ENCODE measurements at places on chromosomes 16 and 17.

DNA sequence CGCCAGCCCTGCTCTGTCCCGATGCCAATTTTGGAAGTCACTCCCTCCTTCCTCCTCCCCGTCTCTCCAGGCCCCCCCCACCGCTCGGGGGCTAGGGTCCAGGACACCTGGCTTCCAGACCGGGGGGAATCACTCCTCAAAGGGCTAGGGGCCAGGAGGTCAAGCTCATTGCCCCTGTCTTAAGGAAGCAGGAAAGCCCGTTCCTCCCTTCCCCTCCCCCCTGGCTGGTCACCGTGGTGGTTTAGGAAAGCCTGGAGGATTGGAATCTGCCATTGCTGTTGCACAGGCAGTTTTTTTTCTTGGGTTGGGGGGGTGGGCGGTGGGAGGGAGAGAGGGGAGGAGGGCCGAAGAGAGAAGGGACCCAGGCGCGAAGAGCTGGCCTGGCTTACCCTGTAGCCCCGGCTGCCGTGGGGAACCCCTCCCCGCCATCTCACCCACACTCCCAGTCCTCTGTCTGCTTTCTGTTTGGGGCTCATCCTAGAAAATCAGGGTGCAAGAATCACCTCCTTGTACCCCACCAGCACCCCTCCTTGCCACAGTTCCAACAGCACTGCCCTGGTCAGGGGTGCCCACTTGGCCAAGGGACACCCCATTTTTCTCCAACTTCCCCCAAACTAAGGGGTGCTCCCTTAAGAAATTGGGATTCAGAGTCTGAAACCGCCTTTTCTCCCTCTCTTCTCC, 2.9 kb upstream of the BCL6B start:
- no peak for DNase-seq

DNA sequence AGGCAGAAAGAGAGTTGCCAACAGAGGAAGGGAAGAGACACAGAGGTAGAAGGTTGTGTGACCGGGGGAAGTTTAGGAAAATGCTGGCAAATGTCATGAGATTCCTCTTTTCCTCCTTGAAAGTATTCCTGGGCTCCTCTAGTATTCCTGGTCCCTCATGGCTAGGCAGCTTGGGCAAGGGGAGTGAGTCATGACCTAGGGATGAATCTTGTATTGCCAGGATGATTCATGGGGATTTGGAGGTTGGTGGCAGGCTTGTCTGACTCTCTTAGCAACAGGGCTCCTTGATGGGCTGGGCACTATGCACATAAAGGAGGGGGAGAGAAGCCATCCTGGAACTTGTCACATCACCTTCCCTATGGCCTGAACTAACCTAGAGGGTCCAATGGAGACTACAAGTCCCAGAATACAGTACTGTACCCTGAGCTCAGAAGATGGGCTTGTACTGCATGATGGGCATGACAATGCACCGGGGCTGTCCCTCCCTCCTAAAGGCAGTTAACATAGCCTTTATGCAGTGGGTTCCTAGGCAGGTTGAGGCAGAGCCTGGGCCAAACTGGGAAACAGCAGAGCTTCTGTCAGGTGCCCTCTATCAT, 2.1 kb upstream of the SEZ6 start:
- no peak for DNase-seq

- DNase-seq = no peak
These were observed 17.0 kb upstream of the RFFL start for GRCh38 chr17:35080536-35080935.

DNA sequence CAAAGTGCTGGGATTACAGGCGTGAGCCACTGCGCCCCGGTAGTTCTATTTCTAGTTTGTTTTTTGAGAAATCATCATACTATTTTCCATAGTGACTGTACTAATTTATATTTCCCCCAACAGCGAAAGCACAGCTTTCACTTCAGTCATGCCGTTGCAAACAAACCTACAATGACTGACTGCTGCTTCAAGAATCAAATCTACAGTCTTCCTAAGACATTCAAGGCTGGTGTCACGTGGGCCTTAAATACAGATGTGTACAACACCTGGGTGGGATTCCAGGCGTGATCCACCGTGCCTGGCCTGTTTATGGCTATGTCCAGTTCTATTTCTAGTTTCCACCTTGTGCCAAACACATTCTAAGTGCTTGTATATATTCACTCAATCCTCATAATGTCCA, 72.0 kb downstream of the ABCC6 start:
- no peak for DNase-seq

DNA sequence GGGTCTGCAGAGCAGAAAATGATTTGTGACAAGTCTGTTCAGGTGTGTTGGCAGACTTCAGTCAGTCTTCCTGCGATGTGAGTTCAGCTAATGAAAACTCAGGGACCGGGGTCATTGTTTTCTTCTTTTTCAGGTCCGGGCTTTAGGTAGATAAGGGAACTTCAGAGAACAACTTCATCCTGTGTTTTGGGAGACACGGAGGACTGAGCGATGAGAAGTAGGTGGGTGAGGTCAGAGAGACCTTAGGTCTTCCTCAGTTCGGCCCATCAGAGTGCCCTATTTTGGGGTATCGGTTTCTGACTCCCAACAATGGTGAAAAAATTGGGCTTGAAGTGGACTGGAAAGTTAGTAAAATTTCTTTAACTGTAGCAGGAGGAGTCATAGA, 88.9 kb upstream of the ATF7IP2 start:
- no peak for DNase-seq

DNA sequence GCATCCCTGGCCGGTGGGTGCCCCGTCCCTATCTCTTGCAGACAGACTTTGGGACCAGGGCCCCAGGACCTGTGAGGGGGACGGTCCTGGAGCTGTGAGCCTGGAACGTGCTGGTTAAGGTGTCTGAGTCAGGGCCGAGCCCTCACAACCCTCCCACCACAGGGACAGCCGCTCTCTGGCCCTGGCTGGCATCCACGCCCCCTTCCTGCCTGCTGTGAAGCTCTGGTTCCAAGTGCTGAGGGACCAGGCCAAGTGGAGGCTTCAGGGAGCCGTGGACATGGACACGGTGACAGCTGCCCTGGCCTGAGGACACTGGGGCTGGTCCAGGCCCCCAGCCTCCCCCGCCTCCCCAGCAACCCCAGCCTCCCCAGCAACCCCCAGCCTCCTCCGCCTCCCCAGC, 6.6 kb downstream of the TSR3 start:
- DNase-seq = no peak

DNA sequence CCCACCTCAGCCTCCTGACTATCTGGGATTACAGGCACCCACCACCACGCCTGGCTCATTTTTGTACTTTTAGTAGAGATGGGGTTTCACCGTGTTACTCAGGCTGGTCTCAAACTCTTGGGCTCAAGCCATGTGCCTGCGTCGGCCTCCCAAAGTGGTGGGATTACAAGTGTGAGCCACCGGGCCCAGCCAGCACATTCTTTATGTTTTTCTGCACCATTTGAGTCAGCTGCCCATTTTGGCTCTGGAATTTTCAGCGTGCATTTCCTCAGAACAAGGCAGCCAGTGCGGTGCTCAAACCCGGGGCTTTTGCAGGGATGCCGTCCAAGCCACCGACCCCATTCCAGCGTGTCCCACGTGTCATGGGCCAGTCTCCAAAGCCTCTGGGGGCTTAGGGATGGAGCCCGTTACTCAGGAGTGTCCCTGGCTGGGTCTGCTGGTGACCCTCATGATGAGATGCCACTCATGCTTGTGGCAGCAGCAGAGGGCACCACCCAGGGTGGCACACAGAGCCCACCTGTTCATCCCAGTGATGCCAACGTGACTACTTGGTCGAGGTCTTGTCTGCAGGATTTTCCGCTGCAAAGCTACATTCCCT, 3.7 kb upstream of the RAB40C start:
- no peak for DNase-seq

- DNase-seq = no peak
These were observed 12.9 kb downstream of the CMIP start for GRCh38 chr16:81457326-81458133.

DNA sequence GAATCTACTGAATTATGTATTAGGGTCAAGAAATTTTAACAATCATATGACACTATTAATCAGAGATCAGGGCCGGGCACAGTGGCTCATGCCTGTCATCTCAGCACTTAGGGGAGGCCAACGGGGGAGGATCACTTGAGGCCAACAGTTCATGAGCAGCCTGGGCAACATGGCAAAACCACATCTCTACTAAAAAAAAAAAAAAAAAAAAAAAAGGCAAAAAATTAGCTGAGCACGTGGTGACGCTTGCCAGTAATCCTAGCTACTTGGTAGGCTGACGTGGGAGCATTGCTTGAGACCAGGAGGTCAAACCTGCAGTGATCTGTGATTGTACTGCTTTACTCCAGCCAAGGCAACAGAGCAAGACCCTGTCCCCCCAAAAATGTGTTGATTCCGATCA, 52.5 kb upstream of the CLEC3A start:
- no peak for DNase-seq

GRCh38 chr16:16076423-16076813, 127.0 kb downstream of the ABCC1 start:
- no peak for DNase-seq

GRCh38 chr16:85965125-85965524, 66.2 kb downstream of the IRF8 start:
- no peak for DNase-seq

- DNase-seq = no peak
These were observed 827 bp upstream of the UBALD1 start for GRCh38 chr16:4615384-4616046.

DNA sequence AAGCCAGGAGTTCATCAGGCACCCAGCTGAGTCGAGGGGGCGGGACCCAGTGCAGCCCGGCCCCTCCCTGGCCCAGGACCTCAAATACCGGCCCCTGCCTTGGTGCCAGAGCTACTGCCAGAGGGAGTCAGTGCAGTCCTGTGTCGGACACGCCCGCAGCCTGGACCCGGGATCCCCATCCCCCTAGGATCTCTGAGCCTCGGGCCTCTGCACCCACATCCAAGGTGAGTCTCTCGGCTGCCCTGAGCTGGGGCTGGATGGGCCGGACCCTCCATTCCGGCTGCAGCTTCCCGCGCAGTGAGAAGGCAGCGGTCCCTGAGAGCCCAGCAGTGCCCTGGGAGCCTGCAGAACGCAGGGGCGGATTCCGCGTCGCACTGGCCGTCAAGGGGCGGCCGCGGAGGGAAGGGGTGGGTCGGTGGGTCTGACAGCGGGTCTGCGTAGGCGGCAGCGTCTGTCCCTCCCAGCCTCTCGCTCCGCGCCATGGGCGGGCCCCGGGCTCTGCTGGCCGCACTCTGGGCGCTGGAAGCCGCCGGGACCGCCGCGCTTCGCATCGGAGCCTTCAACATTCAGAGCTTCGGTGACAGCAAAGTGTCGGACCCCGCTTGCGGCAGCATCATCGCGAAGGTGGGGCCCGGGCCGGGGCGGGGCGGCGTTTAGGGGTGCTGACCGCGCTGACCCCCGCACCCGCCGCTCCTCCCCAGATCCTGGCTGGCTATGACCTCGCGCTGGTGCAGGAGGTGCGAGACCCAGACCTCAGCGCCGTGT, at the start of gene DNASE1L2:
TSS of gene DNASE1L2 (plus strand) at position 108 of the 765 bp plus-strand sequence. CDS start at position 481, 373 bp downstream.
- no peak for DNase-seq

GRCh38 chr16:22300427-22301071, 3.3 kb downstream of the POLR3E start:
- no peak for DNase-seq

DNA sequence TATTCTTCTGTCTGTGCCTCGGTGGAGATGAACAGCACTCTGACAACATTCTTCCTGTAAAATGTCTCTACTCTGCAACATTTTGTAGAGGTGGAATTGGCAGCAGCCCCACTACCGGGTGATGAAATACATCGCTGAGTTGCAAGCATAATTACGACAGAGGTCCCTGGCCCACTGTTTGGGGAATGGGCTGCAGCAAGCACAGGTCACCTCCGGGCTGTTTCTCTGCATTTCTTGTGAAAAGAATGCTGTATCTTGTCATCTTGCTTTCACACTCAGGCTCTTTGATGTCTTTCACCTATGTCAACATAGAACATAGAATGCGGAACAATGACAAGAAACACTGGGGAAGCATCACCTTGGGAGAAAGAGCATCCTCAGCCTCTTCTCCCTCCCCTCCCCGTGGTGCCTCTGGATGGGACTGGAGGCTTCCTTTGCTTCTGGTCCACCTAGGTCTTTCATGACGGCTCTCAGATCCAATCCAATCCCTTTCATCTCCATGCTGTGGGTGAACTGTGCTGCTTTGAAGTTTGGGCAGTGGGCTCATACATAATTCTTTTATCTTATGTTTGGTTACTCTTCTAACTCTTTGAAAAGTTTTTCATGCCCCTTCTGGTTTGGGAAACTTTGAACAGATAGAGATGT, 265.0 kb downstream of the PHKB start:
- DNase-seq = no peak
